ENCODE measurements at places on chromosomes 13 and 19.

DNA sequence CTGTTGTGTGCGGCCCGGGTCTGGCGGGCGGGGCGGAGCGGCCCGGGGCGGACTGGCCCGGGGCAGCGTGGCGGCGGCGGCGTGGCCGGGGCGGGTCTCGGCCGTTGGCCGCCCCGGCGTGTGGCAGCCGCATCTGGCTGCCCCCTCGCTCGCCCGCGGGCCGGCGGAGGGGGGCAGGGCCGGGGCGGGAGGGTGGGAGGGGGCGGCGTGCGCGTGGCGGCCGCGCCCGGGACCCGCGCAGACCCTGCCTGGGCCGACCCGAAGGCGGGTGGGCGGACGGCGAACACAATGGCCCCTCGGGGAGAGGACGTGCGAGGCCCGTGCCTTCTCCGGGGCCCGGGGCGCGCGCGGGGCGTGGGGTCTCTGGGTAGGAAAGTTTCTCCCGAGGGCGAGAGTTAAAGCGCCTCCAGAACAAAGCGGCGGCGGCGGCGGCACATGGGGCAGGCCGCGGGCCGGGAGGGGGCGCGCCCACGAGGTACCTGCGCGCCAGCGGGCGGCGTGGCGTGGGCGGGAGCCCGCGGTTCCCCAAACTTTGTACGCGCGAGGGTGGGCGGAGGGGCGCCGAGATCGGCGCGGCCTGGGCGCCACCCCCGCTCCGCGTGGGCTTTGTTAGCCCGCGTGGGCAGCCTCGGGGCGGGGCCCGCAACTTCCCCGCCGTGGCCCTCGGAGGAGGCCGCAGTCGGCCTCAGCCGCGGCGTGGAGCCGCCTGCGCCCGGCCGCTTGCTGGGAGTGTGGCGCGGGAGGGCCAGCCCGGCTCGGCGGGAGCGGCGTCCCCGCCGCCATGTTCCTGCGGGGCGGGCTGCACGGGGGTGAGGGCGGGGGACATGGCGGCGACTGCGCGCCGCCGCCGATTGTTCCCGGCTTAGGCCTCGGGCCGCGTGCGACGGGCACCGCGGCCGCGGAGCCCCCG, 764 bp downstream of the MIR17HG start:
- peak; percentile 48 for DNase-seq

DNA sequence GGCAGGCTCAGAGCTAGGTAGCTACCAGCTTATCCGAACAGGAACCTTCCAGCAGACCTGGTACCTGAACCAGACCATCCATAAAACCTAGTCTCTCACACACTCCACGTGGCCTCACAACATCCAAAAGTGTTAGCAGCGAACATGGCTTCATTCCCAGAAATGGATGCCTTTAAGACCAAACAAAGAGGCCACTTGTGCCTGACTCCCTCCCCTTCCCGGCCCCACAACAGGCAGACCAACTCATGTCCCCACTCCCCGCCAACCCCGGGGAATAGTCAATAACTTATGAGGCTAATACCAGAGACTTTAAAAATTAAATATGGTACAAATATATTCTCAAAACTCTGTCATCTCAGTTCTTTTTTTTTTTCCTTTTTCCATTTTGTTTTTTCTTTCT, 46.2 kb downstream of the ZNF557 start:
- no peak for DNase-seq

GRCh38 chr19:32901504-32902161, 32.1 kb upstream of the SLC7A9 start:
- DNase-seq = no peak

DNA sequence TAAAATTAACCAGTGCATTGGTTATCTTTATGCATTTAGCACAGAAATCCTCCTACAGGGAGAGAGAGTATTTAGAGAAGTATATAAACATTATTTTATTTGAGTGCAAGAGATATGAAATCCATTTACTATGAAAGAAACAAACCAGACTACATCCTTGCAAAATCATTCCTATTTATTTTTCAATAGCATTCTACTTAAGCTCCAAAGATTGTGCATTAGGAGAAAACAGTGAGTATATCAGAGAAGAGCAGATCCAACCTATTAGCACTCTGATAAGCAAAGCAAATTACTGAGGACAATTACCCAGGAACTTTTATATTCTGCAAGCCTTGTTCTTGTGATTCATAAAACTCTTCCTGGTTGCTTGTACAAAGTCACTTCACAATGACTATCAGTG, 256.1 kb downstream of the FGF14 start:
- no peak for DNase-seq

- no peak for DNase-seq
Measured at GRCh38 chr19:6721138-6721474, 656 bp upstream of the C3 start.

DNA sequence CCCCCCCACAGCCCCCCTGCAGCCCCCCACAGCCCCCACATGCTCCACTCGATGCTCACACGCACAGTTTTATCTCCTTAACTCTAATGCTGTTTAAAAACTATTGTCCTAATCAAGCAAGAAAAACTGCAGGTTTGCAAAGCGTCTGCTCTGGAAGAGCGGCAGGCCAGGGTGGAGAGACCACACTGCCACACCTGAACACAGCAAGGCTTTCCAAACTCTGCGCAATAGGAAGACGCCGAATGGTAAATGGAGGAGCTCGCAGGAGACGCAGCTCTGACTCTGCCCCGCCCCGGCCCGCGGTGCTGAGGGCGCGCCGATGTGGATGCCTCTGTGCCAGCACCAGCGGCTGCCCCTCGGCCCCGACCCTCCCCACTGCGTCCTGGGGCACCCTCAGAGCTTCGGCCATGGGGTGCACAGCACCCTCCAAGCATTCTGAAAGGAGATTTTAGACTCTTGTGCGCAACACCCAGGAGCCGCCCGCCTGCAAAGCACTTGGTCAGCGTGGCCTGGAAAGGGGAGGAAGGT, 32.4 kb downstream of the RASA3 start:
- DNase-seq = no peak

GRCh38 chr13:113904411-113904810, 40.5 kb upstream of the GAS6 start:
- no peak for DNase-seq

GRCh38 chr19:30676990-30677679, 305.0 kb downstream of the ZNF536 start:
- DNase-seq = no peak

DNA sequence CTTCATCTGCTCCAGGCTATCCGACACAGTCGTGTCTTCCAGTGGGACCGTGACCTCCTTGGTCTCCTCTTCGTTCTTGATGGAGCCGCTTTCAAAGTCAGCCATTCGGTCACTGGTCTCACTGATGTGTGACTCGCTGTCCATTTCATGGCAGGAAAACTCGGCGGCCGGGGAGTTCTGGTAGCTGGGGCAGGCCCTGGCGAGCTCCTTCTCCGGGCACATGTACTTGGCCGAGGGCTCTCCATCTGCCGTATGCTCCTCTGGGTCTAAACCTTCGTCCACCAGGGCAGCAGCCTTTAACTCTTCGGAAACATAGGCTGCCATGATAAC, 69.8 kb downstream of the TSHZ3 start:
- DNase-seq = no peak

DNA sequence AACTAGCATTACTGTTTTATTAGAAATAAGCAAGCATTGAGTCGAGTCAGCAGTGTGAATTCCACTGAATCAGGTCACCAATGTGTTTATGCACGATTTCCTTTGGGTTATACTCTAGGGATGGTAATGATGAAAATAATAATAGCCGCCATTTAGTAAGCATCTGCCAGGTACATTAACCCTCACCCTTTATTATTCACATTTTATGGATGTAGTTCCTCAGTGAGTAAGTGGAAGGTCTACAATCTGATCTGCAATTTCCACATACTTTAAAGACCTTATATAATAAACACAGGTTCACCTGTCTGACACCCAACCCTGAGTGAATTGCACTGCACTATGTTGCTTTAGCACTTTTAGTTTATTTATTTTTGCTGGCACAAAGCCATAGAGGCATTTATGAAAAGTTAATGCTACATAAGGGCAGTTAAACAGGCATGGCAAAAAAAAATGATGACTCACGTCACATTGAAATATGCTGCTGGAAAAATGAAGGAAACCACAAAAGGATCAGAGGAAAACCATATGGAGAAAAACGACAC, 122.4 kb downstream of the TRPC4 start:
- DNase-seq = no peak

- DNase-seq = no peak
Measured at GRCh38 chr19:10637894-10638293, 12.5 kb downstream of the SLC44A2 start.

- DNase-seq = no peak
Measured at GRCh38 chr13:50016444-50016843, 1.2 kb downstream of the KCNRG start.

GRCh38 chr13:32206097-32206740, 108.9 kb downstream of the ZAR1L start:
- DNase-seq = no peak

GRCh38 chr13:110265341-110265681, 41.6 kb downstream of the COL4A1 start:
- DNase-seq = no peak

GRCh38 chr13:73341748-73342147, 282.9 kb downstream of the KLF5 start:
- DNase-seq = no peak

GRCh38 chr19:42199440-42200115, 17.9 kb downstream of the DEDD2 start:
- no peak for DNase-seq

- DNase-seq = no peak
Measured at GRCh38 chr19:37695144-37695899, 24.2 kb downstream of the ZNF607 start.

DNA sequence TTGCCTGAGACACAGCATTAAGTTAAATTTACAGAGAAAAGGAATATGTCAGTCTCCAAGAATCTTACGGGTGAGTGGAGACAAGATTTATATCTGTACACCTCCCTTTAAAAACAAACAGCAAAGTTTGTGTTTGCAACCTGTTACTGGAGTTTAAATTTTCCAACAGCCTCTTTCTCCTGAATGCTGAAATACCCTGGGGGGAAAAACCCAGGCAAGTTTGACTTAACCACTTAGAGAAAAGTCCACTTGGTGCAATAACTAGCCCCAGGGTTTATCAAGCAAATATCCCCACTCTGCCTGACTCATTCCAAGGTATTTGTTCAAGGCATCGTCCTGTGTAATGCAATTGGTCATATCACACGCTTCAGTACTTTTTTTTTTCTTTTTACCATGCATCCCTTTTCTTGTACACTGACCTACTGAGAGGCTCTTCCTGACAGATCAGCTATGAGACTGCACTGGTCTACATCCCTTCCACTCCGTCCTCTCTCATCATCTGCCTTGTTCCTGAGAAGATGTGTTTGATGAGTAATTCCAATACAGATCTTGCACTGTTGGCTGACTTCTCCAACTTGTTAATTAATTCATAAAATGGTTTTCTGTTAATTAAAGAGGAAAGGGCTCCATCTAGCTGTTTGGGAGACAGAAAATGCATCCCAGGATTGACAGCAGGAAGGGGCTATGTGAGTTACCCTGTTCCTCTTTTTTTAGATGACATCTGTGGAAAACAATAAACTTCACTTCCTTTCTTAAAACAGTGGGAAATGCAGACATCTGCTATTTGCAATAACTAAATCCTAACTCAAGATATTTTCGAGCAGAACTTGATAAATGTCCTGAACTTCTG, 212.5 kb upstream of the IRS2 start:
- no peak for DNase-seq

DNA sequence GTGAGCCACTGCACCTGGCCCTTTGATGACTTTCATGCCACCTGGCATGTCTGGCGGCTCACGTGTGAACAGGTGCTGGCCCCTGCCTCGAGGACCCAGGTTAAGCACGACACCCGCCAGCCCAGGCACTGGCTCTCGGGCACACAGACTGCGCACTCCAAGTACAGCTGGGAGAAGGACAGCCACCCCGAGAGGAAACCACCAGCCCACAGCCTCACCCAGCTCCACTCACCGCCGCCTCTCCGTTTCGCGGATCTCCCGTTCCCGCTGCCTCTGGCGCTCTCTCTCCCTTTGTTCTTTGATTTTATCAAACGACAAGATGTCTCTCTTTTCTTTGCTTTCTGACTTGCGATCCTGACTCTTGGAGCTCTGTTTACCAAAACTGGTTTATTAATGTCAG, 27.4 kb upstream of the TINCR start:
- no peak for DNase-seq

DNA sequence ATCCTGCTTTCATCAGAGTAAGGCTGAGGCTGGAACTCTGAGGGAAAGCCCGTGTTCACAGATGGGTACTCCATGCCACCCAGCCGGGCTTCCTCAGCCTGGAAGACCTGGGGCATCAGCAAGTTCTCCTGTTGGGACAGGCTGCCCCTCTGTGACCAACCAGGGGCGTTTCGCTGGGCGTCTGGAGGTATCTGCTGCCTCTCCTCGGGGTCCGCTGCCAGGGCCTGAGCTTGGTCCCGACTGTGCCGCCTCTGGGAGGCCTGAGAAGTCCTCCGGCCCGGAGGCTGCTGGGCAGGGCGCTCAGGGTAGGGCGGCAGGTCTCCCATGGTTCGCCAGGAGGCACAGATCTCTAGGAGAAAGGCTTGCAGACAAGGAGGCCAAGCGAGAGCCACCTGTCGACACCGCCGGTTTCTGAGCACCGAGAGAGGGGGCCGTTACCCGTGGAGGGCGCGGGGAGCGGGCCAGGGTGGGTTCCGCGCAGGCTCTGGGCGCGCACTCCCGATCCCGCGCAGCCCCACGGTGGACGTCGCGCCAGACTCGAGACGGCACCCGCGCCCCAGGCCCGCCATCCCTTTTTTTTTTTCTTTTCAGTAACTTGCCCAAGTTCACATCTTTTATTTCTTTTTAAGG, at the start of gene RSPH6A:
RSPH6A (minus strand) TSS at position 458 of the 630 bp plus-strand sequence; CDS start at position 326, 132 bp downstream.
- no peak for DNase-seq

- DNase-seq = no peak
Measured at GRCh38 chr19:45455707-45456499, 11.9 kb upstream of the FOSB start.

DNA sequence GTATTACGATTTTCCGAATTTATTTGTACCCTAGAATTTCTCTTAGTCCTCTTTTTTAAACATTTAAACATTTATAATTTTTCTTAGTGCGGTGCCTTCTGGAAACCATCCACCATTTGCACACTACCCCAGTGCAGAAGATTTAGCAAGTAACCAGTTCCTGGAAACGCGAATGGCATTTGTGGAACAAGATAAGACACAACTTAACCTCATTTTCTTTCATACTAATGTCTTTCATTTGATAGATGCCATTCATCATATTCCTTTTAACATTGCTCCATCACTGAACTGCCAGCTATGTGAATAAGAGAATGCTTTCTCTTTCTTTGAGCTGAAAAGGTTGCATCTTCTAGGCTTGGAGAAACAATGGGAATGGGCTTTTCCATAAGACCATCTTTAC, 6.8 kb downstream of the FRY start:
- no peak for DNase-seq

- DNase-seq = no peak
Measured at GRCh38 chr19:13849991-13850909, 26.7 kb upstream of the NANOS3 start.

Measured in activated CD4-positive, CD25-positive, alpha-beta regulatory T cell treated with anti-CD3 and anti-CD28 coated beads, Interleukin-2, amount 50 U/mL, for 16 hours (primary cell).